NCI-H2227 treated with DMSO at 0.1 percent for 48 hours (cell line): ENCODE measurements at places on chromosomes 1 and 21.

DNA sequence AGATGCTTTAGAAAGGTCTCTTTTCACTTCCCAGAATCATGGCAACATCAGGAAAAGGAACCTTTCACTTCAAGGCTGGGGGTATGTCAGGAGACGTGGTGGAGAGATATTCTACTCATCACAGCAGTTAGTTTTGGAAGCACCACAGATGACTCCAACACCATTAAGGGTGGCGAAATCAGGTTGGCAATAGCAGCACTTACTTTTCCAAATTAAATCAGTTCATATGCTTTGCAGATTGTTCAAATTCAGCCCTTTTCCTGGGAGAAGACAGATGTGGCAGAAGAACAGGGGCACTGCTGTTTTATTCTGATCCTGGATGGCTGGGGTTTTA lies 79.0 kb downstream of the RUNX1 start:
- no peak for DNase-seq

DNA sequence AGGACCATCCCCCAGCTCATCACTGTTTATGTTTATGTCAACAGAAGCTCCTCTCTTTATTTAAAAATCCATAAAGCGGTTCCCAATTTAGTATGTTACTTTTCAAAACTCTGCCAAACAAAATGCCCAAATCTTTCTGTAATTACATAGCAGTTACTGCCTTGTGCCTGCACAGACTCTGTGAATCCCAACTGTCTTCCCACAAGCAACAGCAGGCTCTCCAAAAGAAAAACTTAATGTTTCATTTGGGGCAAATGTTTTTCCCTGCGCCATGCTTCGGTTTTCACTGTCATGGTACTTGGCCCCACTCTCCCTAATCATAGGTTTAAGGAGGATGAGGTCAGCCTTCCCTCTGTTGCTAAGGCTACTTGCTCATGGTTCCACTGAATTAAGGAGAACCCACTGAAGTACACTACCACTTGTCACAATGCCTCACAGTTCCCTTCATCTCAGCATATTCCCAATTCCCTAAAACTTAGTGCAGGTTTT lies 4.6 kb downstream of the COLGALT2 start:
- DNase-seq: no peak

DNA sequence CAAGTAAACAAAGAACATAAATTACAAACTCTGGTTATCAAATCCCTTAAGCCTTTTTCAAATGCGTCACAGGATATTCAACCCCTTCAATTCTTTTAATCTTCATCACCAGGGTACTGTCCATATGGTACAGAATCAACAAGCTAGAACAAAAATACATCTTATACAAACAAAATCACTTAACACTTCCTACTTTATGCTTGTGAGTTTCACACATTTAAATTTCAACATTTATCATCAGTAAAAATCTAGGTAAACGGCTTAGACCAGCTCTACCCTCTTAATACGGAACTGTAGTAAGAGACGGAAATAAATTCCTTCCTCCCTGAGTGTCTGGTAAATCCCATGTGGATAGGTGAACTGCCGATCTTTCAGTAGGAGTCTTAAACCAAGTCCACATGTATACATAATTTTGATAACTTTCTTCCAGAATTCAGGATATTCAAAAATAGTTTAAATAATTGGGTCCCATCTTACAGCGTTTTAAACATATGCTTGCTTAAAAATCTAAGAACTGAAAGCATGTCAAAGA lies 1.0 kb downstream of the CCDC181 start:
- no peak for DNase-seq

- no peak for DNase-seq
Measured at GRCh38 chr21:29504751-29505321, 206.1 kb downstream of the BACH1 start.

GRCh38 chr1:202283379-202283844 lies 58.3 kb downstream of the UBE2T start:
- no peak for DNase-seq

GRCh38 chr1:10591010-10591409 lies 116.3 kb downstream of the PEX14 start:
- DNase-seq: no peak

DNA sequence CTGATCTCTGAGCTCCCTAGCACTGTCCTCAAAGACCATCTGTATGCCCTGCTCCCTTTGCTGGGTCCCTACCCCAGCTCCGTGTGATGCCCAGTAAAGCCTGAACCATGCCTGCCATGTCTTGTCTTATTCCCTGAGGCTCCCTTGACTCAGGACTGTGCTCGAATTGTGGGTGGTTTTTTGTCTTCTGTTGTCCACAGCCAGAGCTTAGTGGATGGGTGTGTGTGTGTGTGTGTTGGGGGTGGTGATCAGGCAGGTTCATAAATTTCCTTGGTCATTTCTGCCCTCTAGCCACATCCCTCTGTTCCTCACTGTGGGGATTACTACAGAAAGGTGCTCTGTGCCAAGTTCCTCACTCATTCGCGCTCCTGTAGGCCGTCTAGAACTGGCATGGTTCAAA lies 5.7 kb downstream of the GSTM5 start:
- no peak for DNase-seq

DNA sequence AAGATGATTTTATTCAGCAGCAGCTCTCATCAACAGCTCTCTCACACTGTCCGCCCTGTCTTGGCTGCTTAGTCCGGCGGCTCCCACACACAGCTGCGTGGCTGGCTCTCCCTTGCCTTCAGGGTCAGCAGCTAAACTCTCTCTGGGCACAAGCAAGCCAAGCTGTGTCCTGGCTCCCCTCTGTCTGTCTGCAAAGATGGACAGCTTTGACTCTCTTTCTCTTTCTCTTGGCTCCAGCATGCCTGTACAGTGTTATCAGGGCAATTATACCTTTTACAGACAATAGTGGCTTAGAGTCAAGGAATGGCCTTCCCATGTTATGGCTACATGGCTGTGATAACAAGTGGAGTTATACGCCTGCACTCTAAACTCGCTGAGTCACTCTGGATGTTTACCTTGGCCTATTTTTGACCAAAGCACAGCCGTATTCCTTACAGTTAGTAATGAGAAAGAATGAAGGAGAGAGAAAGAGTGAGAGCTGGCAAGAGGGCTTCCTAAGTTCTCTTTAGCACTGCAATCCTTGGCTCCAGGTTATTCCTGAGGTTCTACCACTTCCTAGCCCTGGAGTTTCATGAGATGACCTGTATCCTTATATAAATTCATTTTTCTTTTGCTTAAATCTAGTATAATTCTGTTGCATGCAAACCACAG lies 59.9 kb upstream of the ZSWIM5 start:
- DNase-seq: peak; percentile 43

DNA sequence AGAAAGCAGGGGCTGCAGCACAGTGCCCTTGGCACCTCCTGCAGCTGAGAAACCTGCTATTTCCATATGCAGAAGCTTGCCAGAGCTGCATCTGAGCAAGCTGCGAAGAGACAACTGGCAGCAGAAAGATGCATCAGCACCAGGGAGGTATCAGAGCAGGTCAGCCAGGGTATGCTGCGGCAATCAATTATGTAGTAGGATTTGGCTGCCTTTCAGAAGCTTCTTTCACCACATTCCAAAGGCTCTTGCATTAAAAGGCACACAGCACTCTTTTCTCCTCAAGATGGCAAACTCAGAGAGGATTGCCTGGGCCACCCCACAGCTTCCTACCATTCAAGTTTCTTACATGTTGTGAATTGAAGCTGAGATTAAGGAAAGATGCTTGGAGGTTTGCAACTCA lies 47.6 kb upstream of the RAP1A start:
- peak; percentile 4 for DNase-seq

DNA sequence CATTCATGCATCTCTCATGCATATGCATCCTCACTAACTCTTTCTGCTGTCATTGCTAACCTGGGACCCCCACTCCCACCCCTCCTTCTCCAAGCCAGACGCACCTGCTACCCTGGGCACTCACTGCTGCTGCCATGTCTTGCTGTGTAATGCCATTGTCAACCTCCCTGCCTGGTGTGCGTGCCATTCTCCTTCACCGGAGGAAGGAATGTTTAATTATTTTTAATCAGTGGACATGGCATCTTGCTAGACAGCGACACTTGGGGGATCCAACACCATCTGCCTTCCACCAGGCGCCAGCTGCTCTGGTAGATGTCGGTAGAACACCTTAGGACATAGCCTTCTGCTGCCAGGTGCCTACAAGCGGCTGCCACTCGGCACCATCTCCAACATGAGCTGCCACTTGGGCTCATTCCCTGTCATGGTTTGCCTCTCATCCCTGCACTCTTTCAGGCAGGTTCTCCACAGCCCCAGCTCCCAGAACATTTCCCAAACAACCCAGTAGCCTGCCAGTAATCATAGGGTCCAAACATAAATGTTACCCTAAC lies 306.9 kb downstream of the TTLL7 start:
- DNase-seq: no peak

DNA sequence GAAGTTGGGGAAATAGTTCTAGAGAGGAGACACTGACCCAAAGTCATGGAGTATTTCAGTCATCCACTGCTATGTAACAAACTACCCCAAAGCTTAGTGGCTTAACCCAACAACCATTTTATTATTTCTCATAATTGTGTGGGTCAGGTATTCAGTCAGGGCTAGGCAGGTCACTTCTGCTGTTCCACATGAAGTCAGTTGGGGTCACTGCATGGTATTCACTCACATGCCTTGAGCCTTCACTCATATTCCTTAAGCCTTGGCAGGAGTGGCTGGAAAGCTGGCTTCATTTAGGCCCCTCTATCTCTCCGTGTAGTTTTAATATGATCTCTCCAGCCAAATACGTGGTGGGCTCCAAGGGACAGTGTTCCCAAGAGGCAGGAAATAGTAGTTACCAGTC lies 17.5 kb upstream of the RNF11 start:
- DNase-seq: no peak

- no peak for DNase-seq
Measured at GRCh38 chr1:192737306-192737705, 71.5 kb upstream of the RGS2 start.

DNA sequence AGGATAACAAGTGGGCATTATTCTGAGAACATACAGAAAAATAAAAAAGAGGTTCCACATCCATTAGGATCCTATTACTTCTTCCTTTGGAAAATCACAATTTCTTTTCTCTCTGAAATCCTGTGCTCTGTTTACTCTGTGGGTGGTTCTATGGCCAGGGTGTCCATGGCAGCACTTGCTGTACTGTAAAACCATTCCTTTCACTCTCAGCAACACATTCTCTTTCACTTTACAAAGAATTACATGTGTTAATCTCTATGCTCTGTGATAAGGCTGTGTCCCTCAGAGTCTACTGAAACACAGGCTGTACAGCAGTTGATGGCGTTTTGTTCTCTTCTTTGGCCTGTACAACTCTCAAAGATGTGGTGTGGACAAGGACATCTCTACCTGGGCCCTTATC lies 524.1 kb downstream of the PTBP2 start:
- DNase-seq: no peak

- DNase-seq: no peak
Measured at GRCh38 chr1:79507770-79508169, 501.2 kb upstream of the ADGRL4 start.

- no peak for DNase-seq
Measured at GRCh38 chr21:41712201-41712600, 54.7 kb downstream of the RIPK4 start.

DNA sequence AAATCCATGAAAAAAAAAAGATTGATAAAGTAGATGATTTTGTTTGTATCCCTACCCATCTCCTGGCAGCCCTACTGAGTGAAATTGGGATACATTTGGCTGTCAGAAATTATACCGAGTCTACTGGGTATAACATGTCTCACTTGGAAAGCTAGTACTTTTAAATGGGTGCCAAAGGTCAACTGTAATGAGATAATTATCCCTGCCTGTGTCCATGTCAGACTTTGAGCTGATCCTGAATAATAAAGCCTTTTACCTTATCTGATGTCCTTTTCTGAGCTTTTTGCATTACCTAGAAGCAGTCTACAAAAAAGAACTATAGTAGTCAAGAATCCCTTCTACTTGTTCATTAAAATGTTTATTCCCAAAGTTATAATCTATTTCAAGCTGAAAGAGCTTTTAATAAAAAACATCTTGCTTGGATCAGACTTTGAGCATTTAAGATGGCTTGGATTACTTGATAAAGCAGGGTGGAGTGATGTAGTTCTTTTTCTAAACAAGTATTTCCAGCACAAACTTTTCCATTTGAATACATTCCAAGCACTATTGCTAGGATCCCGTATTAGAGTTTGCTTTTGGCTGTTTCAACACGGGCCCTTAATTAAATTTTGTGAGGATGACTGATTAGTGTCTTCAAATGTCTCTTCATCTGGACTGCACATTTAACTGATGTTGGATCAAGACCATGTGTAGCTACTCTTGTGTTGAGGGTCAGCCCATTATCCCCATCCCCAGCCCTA lies 69.2 kb downstream of the DTL start:
- DNase-seq: no peak

DNA sequence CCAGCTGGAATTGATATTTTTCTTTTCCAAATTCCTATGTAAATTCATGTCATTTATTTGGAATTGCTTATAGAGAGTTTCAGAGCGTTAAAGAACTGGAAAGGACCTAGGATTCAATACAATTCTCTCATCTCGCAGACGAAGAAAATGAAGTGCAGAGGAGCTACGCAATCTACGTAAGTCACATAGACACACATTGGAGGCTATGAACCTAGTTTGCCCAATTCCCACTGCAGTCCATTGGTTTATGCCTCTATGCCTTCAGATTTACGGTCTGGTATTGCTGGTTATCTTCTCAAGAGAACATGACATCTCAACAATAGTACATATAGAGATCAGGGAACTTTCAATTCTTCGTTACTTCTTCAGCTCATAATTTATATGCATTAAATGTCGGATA lies 971 bp upstream of the RNF2 start:
- no peak for DNase-seq

DNA sequence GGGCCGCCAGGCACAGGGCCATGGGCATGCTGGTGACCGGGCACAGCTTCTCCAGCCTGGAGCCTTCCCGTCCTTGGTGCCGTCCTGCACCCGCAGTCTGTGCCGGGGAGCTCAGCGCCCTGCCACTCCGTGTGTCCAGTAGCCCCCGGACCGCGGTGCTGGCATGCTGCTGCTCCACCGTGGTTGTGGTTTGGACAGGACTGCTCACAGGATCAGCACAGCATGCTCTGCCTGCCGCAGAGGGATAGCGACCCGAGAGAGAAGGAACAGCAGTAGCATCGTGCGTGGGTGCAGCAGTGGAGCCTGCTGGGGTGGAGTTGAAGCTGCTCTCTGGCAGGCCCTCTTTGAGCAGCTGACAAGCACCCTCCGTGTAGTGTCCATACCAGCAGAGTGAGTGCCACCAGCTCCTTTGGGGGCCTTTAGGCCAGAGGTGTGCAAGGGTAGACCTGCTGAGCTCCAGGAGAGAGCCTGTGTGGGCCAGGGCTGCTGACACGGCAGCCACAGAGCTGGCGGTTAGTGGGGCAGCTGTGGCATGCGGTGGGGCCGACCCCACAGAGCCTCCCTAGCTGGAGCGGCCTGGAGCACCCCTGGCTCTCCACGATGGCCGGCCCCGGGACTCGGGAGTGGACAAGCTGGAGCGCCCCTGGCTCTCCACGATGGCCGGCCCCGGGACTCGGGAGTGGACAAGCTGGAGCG lies 6.4 kb upstream of the PCBP3 start:
- no peak for DNase-seq

GRCh38 chr1:15788624-15789301 lies 18.7 kb downstream of the UQCRHL start:
- DNase-seq: no peak

- no peak for DNase-seq
Measured at GRCh38 chr1:229786974-229787610, 161.0 kb downstream of the URB2 start.
